ENCODE measurements at places on chromosomes 7 and 10.

DNA sequence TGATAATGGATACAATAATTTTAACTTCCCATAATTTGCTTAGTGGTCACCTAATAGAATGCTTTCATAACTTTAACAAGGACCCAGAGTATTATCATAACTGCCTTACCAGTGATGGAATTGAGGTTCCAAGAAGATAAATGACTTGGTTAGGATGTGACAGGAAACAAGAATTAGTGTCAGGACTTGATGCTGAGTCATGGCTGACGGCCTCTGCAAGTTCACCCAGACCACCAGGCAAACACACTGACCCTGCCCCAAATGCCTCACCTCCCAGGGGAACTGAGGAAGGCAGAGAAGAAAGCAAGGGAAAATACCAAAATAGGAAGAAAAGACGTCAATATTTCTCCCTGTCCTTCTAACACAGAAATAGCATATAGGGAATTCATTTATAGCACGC, 636.3 kb downstream of the PARD3 start:
- no peak for DNase-seq

- no peak for DNase-seq
These were observed 91.8 kb downstream of the SH3PXD2A start for GRCh38 chr10:103763374-103764202.

- DNase-seq = no peak
These were observed 76.7 kb downstream of the SKAP2 start for GRCh38 chr7:26787701-26788100.

DNA sequence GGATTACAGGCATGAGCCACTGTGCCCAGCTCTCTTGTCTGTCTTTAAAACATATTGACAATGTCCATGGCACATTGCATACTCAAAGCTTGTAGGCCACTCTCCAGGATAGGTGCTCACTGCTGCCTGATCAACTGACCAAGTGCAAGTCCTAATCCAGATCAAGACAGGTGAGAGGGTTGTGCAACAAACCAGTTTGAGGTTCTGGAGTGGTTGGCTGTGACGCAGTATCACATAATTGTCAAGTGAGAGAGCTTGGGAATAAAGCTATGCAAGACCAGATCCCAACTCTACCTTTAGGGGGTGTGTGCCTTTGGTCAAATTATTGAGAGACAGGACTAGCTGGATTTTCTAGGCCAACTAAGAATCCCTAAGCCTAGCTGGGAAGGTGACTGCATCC, 43.0 kb upstream of the OPN4 start:
- peak; percentile 80 for DNase-seq

GRCh38 chr7:133887459-133887858, 239.7 kb upstream of the LRGUK start:
- no peak for DNase-seq

GRCh38 chr7:27110186-27111031, 7.9 kb upstream of the HOXA2 start:
- DNase-seq = peak; percentile 50

GRCh38 chr7:158468181-158468580, 119.4 kb downstream of the PTPRN2 start:
- no peak for DNase-seq

- no peak for DNase-seq
These were observed 12.8 kb downstream of the SHTN1 start for GRCh38 chr10:116992183-116992582.

DNA sequence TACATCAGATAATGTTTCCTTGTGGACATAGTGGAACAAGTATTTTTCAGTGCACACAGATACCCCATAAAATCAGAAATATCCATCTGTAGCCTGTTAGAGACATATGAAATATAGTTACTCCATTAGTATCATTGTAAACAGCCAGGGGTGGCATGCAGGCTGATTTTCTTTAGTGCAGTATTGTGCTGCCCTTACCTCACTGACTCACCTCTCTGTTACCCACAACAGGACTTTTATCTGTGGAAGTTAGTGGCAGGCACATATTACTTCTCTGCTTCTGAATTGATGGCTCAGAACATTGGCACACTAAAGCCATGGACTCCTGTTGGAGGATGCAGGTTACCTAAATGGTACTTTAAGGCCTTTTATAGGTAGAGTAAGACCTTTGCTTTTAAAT, 70.0 kb downstream of the SLC25A40 start:
- no peak for DNase-seq

DNA sequence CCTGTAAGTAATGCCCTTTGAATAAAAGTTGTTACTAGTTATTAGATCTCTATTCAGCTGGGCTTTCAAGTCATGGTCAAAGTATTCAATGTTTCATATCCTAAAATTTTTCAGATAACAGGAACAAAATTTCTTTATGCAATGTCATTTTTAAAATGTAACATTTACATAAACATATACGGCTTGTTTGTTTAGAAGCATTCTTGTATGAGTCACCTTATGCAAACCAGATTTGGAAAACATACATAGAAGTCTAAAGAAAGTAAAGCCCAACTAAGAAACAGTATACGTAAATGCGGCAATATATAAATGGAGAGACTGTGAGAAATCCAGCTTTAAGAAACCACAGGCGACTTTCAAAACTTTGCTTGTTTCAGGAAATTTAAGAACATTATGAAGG, 10.5 kb downstream of the TMEM168 start:
- DNase-seq = no peak

- peak; percentile 99 for DNase-seq
These were observed 38.4 kb downstream of the PTPRE start for GRCh38 chr10:127945341-127945758.

GRCh38 chr7:43522406-43523156, 60.3 kb upstream of the STK17A start:
- peak; percentile 98 for DNase-seq

- DNase-seq = peak; percentile 72
These were observed 36.1 kb downstream of the PPP1R3C start for GRCh38 chr10:91596825-91597196.

- peak; percentile 6 for DNase-seq
These were observed 309.8 kb downstream of the ADK start for GRCh38 chr10:74460812-74461211.

GRCh38 chr10:68784476-68784875, 42.9 kb upstream of the STOX1 start:
- DNase-seq = no peak

GRCh38 chr10:124043310-124044142, 49.9 kb downstream of the CHST15 start:
- peak; percentile 66 for DNase-seq

All from epithelial cell of esophagus (primary cell).